Right cardiac atrium (tissue), 5 donors: ENCODE measurements at places on chromosomes 7 and 10. TPM values are rescaled to one million over a fixed set of nuclear protein-coding genes. Genes with fewer than 3 reads are reported as not detected.

Gene PALD1
- total RNA-seq = 5.6 TPM

Gene VAX1
- total RNA-seq = not detected

Gene CALHM3
- total RNA-seq = not detected

Gene OR2A12
- not detected for total RNA-seq

Gene GRID1
- total RNA-seq = 0.28 TPM

Gene CACNA2D1
- 42.4 TPM for total RNA-seq

Gene PRSS1
- 0.61 TPM for total RNA-seq

Gene PANK1
- 7.9 TPM for total RNA-seq

Gene HOXA10
- not detected for total RNA-seq

Gene HGF
- total RNA-seq = 3.9 TPM

Gene ZNF736
- total RNA-seq = 7.4 TPM

Gene ASB15
- total RNA-seq = 15.6 TPM

Gene NXPH1
- total RNA-seq = not detected

Gene GPR15LG
- not detected for total RNA-seq

Gene UTF1
- total RNA-seq = not detected

Gene SLC29A4
- 3.2 TPM for total RNA-seq

Gene SAMD9
- total RNA-seq = 3.7 TPM

Gene TRRAP
- total RNA-seq = 17.6 TPM

Gene IQUB
- total RNA-seq = 0.41 TPM

Gene CDC14C
- not detected for total RNA-seq

Gene DOCK1
- 20.8 TPM for total RNA-seq

Gene MUC12
- not detected for total RNA-seq

Gene TWIST1
- 4.4 TPM for total RNA-seq

Gene H2BK1
- not detected for total RNA-seq

Gene RASA4B
- 12.8 TPM for total RNA-seq

Gene ATP6V1F
- 137 TPM for total RNA-seq

Gene RNF133
- 0.26 TPM for total RNA-seq

Gene EVX1
- not detected for total RNA-seq

Gene IDI2
- total RNA-seq = 0.23 TPM

Gene CYP2C9
- total RNA-seq = not detected
